ENCODE measurements at places on chromosomes 4 and X.

DNA sequence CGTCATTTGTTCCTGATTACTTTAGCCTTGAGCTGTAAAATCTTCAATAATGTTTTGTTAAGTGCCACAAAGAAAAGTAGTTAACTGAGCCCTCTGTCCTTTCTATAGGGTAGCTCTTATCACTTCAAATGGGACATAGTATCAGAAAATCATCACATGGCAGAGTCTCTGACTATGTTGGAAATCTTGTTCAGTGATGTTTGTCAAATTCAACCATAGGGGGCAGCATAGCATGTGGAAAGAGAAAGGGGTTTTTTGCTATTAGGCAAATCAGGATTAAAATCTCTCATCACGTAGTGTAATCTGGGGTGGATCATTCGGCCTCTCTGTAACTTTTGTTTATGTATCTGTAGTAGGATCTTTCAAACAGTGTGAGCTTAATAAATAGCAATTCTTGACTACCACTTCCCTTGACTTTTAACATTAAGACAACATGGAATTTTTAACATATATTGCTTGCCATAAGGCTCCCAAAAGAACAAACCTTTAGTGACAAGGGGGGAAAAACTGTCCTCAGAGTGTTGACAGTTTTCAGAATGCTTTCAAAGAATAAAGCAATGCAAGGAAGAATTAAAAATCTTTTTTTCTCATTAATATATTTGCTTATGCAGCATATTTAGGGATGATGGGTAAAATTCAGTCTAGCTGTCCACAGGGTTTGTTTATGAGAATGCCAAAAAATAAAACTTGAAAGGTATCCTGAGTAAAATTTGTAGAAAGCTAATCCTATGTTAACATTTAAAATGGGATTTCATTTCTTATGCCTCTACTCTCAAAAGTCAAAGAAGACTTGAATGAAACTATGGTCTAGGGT is 127.2 kb downstream of the FBXW7 start:
- peak; percentile 22 for DNase-seq

- DNase-seq, result no peak
Observed at GRCh38 chr4:38452009-38452408, 212.0 kb upstream of the KLF3 start.

GRCh38 chr4:93827272-93827947 is 1.1 kb upstream of the ATOH1 start:
- no peak for DNase-seq

DNA sequence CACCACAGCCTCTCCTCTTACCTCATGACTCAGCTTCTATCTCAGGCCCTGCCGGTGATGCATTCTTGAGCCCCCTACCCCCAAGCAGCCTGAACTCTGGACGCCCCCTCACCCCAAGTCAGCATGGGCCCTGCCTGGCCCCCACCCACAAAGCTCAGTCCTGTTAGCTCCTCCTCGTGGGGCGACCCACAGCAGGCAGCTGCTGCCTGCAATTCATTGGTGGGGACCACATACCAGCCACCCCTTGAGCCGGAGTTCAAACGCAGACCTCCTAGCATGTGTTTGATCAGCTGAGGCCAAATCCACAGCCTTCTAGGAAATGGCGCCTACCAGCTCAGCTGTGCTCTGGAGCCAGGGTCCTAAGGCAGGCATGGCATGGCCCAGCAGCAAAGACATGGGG is 111.8 kb downstream of the EFNB1 start:
- no peak for DNase-seq

GRCh38 chrX:108947205-108947604 is 210.8 kb upstream of the IRS4 start:
- DNase-seq, result no peak

GRCh38 chr4:188218392-188218791 is 79.2 kb downstream of the TRIML1 start:
- DNase-seq, result no peak

GRCh38 chr4:151991001-151991883 is 230.4 kb upstream of the GATB start:
- no peak for DNase-seq
